ENCODE measurements at places on chromosomes 3 and 15.
A peak's percentile ranks its signal among the peaks of the same experiment; 100 is the strongest.

- DNase-seq: no peak
Observed at GRCh38 chr3:52831500-52832301, 1.2 kb upstream of the ITIH4 start.

GRCh38 chr3:40152482-40153133 is 156.9 kb upstream of the EIF1B start:
- DNase-seq: no peak

GRCh38 chr15:42984493-42985034 is 64.0 kb upstream of the TTBK2 start:
- no peak for DNase-seq

DNA sequence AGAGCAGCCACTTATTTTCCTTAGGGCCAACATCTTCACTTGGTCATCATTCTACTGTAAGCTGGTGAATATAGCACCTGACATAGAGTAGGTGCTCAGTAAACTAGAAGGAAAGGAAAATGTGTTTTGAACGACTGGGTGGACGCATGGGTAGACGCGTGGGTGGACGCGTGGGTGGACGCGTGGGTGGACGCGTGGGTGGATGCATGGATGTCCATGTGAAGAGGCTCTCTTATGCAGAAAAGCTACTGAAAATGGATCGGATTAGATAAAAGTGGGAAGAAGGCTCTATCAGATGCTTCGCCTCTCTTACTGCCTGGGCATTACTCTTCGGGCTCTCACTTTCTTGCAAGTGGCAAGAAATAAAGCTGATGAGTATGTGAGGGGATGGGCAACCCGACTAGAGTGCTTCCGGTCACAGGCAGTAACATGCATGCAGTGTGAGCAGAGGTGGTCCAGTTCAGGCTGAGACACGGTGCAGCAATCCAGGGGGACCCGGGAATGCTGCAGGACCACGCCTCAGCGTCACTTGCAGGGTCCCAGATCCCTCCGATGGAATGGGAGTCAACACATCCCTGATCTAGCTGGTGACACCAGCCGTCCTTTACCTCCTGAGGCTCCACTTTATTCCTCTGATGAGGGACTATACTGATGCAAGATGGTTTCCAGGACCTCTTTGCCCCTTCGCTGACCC is 138.0 kb upstream of the MEF2A start:
- peak; percentile 49 for DNase-seq

- DNase-seq: no peak
Observed at GRCh38 chr3:153290268-153291015, 128.4 kb downstream of the RAP2B start.

DNA sequence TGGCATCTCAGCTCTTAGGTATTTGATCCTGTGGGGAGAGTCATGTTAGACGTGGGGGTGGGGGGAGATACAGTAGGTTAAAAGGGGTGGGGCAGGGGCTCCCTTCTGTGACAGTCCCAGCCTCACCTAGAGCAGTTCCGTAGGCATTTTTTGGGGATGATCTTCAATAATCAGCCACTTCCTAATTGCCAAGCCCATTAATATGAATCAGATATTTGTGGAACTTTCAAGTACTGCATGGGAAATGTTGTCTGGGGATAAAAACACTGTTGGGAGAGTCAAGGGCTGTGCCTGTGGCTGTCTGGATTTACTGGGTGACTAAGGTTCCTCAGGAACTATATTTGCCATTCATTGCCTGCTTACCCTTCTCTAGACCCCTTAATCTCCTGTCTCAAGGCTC is 9.5 kb downstream of the C3orf52 start:
- no peak for DNase-seq

GRCh38 chr15:42616107-42616506 is 40.7 kb downstream of the STARD9 start:
- no peak for DNase-seq

DNA sequence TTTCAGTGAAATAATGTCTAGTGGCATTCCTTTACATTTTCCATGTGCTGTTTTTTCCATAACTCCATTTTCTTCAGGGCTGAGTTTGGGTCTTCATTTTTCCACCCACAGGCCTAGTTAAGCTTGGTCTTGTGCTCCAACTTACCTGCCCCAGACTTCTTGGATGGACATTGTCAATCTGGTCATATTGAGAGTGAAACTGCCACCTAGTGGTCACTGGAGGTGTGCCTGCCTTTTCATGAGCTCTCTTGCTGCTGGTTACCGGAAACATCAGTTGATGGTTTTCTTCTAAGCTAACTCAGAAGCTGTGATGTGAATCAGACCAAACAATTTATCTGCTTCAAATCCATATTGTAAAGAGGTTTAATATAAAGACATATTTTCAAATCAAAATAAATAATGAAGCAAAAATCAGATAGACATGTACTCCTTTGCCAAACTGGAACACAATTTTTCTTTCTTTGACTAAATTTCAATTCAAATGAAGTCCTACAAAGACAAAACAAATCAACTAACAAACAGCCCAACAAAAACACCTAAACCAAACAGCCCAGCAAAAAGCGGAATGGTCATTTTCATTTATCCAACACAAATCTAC is 135.1 kb upstream of the RASGRP1 start:
- no peak for DNase-seq

- DNase-seq: no peak
Observed at GRCh38 chr3:174958671-174959328, 99.7 kb downstream of the NAALADL2 start.

DNA sequence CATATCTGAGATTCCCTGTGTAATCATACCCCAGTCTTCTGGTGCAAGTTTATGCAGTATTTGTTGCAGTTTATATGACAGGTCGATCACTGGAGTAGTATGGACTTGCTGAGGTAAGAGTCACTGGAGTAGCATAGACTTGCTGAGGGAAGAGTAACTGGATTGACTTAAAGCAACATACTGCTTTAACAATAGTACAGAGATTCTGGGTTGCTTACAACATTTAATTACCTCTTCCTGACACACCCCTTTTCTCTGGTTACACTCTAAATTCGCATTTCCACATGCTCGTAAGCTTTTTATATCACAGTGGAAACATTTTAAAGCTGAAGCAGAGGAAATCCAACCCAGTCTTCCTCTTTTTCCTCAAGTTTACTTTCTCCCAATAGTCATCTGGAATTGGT is 11.8 kb downstream of the AAGAB start:
- DNase-seq: no peak

DNA sequence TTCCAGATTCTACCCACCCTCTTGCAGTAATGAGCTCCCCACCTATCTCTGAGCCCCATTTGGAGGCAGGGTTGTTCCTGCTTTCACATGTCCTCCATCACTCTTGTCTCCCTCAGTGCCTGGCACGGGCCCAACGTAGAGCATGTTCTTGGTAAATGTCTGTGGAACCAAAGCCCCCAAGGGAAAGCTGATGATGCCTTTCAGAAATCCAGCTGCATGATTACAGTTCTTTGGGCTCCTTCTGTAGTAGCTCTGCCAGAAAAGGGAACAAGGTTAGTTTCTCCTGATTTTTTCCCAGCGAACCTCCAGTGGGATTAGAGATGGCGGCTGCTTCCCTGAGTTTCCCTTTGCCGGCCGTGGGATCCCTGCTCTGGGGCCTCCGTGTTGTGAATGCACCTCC is 39.3 kb downstream of the CGNL1 start:
- DNase-seq: no peak

- DNase-seq: no peak
Observed at GRCh38 chr15:41333026-41333562, 413 bp downstream of the NUSAP1 start.

DNA sequence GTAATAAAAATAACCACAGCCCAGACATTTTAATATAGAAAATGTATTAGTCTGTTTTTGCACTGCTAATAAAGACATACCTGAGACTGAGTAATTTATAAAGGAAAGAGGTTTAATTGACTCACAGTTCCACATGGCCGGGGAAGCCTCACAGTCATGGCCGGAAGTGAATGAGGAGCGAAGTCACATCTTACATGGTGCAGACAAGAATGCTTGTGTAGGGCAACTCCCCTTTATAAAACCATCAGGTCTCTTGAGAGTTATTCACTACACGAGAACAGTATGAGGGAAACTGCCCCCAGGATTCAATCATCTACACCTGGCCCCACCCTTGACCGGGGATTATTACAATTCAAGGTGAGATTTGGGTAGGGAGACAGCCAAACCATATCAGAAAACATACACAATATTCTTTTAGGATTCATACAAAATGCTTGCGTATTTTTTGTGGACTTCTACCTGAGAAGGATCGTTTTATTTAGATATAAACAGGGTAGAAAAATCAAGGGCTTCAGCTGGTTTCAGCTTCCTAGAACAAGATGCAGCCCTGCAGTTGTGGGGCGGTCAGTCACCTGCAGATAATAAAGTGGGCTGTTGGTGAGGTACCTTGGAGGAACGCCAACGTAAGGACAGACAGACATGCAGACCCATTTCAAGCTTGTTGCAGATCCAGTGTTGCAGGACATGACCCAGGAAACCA is 101.9 kb downstream of the TNIK start:
- DNase-seq: no peak

DNA sequence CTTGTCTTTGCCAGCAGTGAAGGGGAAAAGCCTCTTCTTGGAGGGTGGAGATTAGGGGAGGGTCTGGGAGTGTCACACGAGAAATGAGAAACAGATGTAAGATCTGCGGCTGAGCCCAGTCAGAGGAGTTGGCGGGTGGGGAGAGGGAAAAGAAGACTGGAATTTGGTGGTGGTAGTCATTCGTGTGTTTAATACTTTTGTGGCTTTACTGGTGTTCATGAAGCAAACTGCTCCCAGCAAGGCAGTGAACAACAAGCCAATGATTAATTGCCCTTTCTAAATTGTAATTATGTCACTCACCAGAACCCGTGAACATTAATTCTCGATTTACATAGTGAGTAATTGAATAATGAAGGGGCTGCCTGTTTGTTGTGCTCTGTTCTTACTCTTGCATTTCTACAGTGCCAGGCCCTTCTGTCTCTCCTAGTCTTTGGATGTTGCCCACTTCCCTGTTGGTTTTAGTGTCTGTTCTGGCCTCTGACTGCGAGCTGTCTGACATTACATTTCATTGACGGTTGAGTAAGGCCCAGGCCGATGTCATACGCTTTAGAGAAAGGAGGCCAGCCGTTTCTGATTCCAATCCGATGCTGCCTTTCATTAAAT is 78.0 kb downstream of the CHCHD6 start:
- DNase-seq: no peak

DNA sequence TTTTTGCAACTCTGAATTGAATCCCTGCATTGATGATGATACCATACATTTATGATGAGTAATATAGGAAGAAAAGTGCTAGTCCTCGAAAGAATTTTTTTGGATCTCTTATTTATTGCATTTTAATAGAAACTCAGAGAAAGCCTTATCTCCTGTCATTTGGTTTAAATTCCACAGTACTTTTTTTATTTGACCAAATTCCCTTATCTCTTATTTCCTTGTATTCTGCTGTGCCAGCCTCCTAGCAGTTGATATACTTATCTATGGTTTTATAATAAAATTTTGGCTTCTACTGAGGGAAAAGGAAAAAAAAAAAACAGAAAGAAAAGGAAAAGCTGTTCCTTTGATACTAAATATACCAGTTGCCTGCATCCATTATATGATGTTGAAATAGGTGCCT is 535.1 kb upstream of the NR2F2 start:
- no peak for DNase-seq

GRCh38 chr3:191959876-191960413 is 499.0 kb downstream of the PYDC2 start:
- no peak for DNase-seq

DNA sequence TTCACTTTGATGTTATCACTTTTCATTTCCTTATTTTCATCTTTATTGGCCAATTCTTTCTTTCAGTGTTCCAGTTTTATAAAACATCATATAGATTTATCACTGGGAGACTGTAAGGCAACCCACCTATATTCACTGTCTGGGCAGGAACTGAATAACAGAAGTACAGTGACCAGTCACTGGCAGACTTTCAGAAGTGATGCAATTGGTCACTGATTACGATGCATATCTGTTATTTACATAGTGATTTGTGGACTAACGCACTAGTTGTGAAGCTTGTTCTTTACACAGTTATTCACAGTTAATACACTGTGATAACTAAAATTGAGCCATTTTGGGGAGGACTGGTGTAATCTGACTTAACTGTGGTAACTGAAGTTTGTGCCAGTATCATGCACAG is 190.2 kb upstream of the DPH6 start:
- no peak for DNase-seq

DNA sequence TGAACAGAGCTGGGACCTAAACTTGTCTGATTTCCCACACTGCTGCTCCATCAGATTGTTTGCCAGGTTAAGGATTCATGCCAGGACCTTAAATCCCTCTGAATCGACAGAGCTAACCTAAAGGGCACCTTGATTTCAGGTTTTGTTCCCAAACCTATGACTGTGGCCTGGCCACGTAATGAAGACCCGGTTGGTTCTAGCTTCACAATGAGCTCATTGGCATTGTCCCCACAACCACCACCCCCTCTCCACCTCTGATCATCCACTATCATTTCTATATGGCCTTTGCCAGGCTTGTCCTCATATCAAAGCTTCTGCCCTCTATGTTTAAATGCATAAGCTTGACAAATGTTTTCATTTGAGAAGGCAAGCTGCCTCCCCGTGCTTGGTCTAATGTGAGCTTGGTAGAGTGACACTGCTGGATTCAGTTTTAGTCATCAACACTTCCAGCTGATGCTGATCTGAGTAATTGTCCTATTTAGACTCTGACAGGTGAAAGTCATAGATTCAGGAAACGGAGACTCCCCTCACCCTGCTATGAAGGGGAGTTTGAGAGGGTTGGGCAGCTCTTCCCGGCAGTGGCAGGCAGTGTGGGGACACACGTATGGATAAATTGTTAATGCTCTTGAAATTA is 407.1 kb upstream of the CFAP20DC start:
- no peak for DNase-seq

GRCh38 chr3:100205171-100205570 is 55.6 kb upstream of the TBC1D23 start:
- no peak for DNase-seq

- no peak for DNase-seq
Observed at GRCh38 chr3:158753854-158754253, 21.6 kb upstream of the RARRES1 start.

GRCh38 chr3:181717549-181718171 is 5.9 kb downstream of the SOX2 start:
- no peak for DNase-seq

DNA sequence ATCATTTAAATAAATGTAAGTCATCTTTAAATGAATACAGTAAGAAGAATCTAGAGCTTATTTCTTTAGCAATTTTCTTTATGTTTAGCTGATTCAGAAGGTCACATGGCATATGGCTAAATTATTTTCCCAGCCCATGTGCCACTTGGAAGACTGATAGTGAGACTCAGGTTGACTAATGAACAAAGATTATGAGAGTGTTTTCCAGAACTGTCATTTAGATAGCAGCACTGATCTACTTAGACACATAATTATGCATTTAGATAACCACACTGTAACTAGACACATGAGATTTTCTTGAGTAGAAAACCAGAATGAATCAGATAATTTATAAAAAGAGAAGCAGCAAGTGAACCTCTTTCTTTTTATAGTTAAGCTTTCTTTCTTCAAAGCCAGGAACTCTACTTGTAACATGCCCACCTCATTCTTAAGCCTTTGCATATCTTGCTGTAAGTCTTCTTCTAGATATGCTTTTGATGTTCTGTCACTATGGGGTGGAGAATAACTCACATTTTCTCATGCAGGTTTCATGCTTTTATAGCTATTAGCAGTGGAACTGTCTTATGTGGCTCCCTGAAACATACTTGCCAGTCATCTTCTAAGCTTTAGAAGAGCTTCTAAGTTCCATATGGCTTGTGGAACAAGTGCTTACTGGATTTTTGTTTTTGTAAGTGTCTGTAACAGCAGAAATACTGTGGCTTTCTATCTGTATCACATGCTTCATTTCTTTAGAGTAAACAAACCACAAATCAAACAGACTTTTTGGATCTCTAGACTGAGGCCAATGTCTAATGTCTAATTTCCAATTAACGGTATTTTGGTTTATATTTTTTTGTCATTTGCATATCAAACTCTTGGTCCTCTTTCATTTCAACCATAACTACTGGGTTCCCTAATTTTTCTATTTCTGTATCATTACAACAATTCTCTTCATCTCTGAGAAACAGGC is 101.4 kb downstream of the LMLN start:
- no peak for DNase-seq

All from activated CD8-positive, alpha-beta memory T cell treated with anti-CD3 and anti-CD28 coated beads, Interleukin-2, amount 50 U/mL, for 48 hours (primary cell).